ENCODE measurements at places on chromosomes 6 and 20.

- DNase-seq, result no peak
Measured at GRCh38 chr6:75094614-75095200, 111.1 kb downstream of the COL12A1 start.

DNA sequence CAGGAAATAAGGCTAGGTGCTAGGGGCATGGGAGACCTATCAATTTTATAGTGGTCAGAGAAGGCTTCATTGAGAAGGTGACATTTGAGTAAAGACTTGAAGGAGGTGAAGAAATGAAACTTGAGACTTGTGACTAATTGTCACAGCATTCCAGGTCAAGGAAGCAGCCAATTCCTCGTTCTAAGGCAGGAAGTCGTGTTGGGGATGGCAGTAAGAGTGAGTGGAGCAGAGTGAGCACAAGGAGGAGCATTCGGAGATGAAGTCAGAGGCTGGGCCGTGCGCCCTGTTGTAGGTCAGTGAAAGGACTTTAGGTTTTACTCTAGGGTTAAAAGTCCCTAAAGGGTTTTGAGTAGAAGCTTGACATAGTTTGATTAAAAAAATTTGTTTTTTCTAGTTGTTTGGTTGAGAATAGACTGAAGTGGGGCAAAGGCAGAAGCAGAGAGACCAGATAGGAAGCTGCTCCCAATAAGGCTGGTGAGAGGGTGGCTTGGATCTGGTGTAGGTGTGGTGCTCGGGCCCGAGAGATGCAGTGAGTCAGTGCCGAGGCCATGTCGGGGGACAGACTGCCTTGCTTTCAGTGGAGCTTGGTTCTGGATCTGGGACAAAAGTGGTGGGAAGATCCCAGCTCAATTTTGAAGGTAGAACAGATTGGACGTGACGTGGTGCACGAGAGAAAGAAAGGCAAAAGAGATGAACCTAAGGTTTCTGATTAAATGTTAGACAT is 2.6 kb upstream of the RSPH3 start:
- no peak for DNase-seq

GRCh38 chr6:7728855-7729590 is 3.1 kb downstream of the BMP6 start:
- no peak for DNase-seq

GRCh38 chr6:84449220-84449619 is 221.8 kb upstream of the CEP162 start:
- no peak for DNase-seq

DNA sequence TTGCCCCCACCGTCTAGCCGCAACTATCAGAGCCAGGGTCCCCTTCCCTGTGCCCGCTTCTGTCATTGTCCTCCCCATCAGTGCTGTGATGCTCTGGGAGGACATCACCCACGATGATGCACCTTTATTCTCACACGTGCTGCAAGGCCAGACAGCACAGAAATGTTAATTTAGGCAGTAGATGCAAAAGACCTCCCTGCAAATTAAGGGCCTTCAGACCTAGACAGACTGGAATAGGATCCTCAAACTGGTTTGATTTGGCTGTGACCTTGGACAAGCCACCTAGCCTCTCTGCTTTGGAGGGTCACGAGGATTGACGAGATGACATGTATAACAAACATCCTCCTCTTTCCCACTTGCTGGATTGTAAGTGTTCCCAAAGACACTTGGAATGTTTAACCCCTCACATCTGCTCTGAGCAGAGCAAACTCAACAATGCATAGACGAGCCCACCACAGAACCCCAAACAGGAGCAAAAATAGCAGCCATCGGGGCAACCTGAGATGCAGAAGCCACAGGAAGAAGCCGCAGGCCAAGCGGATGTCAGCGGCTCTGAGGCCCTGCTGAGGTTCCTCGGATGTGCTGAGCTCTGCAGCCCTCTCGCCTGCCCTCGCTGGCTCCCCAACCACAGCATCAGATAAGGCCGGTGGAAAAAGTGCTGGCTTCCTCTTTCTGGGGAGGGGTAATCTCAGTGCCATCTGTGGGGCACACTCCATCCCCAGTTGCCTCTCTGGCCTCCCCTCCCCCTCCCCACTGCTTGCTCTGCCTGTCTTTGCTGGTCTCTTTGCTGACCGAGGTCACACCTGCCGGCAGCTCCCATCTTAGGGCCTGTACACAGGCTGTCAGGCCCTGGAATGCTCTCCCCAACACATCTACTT is 35.3 kb downstream of the TOX2 start:
- DNase-seq, result peak; percentile 73

DNA sequence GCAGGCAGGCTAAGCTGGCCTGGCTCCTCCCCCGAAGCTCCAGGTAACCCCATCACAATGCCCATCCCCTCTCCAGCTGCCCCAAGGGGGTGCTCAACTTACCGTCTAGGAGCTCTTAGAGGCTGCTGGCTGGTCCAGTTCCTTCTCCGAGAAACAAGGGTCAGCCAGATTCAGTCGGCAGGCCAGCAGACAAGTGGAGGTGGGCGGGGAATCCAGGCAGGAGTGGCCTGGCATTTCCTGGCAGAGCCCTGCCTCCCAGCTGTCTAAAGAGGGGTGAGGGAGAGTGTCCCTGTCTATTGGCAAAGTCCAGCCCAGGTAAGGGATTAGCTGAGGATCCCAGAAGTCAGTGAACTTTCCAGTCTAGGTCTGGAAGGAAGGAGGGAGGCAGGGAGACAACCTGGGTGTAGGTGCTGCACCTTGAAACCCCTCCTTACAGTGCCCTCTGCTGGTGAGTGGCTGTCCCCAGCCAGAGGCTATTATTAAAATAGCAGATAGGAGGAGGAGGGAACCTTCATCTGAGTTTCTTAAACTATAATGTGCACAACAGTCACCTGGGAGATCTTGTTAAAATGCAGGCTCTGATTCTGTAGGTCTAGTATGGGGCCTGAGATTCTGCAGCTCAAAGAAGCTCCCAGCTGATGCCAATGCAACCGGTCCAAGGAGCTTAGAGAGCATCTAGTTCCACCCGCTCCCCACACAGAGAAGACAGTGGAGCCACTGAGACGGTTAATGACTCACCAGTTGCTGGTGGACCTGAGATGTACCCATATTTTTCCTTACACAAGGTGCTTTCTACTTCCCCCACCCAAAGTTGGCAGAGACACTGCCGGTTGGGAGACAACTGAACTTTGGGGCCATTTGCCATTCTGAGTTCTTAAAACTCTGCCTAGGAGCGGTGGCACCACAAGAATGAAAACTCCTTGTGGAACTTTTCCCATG is at the start of gene UNC5CL:
Gene UNC5CL, minus strand, starts transcription at position 162 of the 939 bp plus-strand sequence. CDS start 4,147 bp downstream, outside the sequence.
- peak; percentile 46 for DNase-seq

DNA sequence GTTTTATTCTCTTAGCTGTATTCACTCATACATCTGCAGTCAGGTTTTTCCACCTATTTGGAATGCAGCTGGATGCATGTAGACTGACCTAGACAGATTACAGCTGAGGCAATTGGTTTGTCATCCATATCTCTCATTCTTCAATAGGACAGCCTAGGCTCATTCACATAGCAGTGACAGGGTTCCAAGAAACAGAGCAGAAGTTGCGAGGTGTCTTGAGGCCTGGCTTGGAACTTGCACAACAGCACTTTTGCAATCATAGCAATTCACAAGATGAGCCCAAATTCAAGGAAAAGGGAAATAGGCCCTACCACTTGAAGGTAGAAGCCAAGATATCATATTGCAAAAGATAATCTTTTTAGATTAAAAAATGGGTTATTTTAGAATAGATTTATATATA is 508.9 kb upstream of the JAG1 start:
- no peak for DNase-seq

GRCh38 chr20:11540558-11540957 is 377.1 kb upstream of the BTBD3 start:
- no peak for DNase-seq

DNA sequence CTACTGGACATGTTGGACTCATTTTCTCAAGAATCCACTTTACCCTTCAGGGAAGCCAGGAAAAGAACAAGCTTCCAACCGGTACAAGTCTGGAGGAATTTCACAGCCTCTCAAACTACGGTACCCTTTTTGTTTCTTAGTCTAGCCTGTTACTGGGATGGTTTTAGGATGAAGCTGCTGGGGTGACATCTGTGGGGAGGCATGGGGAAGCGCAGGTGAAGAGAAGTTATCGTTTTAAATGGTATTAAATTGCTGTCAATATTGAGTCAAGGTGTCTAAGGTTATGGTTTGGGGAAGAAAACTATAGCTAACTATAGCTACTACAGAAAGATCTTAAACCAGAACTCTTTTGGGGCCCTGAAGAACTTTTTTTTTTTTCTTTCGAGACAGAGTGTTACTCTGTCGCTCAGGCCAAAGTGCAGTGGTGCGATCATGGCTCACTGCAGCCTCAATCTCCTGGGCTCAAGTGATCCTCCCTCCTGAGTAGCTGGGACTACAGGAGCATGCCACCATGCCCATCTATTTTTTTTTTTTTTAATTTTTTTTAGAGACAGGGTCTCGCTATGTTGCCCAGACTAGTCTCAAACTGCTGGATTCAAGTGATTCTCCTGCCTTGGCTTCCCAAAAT is 128.7 kb downstream of the RIN2 start:
- no peak for DNase-seq

DNA sequence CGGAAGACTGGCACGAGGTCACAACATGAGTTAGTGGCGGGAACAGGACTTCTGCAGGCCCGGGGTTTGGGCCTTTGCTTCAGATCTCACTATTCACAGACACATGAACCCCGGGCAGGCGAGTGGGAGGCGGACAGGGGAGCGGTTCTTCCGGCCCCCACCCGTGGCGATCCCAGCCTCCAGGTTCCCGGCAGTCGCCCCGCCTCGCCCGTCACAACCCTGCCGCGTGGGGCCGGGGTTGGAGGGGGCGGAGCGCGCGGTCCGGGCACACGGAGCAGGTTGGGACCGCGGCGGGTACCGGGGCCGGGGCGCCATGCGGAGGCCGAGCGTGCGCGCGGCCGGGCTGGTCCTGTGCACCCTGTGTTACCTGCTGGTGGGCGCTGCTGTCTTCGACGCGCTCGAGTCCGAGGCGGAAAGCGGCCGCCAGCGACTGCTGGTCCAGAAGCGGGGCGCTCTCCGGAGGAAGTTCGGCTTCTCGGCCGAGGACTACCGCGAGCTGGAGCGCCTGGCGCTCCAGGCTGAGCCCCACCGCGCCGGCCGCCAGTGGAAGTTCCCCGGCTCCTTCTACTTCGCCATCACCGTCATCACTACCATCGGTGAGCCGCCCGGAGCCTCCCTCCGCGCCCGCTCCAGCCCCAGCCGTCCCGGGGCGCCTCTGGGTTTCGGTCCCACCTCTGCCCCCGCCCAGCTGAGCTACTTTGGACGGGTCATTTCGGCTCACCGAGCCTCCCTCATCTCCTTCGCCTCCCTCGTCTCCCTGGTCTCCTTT is at the start of gene KCNK15:
Gene KCNK15, plus strand, starts transcription at position 268 of the 769 bp plus-strand sequence. Its CDS starts 46 bp downstream, at position 314.
- peak; percentile 22 for DNase-seq

DNA sequence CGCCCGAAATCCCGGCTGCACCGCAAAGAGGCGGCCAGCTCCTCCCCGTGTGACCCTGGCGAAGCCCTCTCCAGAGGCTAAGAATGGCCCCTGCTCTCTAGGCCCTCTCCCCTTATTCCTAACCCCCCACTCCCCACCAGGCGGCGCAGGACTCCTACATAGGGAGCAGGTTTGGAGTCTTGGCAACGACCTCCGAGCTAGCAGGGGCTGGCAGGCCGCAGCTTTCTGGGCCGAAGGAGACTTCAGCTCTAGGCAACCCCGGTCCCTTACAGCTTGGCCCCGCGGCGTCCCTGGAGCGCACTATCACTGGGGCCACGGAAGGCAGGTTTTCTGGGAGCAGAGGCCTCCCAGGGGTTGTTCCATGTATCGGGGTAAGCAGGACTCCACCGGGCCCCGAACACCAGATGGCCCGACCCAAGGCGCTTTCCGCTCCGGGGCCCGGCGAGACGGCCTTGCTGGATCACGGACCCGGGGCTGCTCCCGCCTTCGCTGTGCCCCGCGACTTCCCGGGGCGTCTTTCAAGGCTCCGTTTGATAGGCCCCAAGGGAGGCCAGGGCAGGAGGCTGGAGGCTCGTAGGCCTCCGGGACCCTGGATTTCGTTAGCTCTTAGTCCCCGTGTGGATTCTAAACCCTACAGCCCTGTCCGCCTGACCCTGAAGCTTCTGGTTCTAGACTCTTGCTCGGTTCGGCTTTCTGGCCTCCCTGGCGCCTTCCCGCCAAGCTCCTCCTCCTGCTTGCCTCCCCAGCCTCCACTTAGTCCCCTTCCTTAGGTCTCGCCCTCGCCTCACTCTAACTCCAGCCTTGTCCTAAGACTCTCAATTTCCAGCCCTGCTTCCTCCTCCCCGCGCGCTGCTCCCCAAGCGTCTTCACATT is 1.9 kb downstream of the SLC32A1 start:
- peak; percentile 12 for DNase-seq

DNA sequence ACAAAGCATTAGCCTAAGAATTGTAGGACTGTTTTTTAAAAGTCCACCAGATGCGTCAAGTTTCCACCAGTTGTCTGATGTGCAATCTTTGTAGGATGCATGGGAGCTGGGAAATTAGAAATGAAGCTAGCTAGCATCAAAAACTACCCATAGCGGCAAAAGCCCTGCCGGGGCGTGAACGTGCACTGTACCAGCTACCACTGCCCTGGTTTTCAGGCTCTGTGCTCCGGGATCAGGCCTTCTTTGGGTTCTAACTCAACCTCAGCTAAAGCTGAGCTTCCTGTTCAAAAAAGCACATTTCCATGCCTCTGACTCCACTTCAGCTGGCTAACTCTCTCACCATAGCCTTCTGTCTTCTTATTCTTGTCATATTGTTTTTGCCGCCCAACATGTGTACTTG is 26.9 kb upstream of the FUCA2 start:
- DNase-seq, result no peak

DNA sequence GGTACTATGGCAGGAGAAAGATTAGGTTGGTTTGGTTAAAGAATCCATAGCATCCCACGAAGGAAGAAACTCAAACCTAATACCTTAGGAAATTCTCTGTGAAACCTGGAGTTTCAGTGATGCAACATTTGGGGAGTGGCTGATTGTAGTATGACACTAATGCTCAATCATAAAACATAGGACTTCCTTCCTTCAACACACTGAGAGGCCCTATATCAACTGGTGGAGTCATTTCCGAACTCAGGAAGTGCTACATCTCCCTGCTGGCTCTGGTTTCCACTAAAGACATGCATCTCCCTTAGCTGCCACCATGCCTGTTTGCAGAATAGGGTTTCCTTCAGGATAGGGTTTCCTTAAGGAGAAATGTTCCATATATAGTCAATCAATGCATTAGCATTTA is 5.2 kb upstream of the MANEA start:
- DNase-seq, result no peak

GRCh38 chr20:41510224-41510623 is 108.0 kb downstream of the CHD6 start:
- no peak for DNase-seq

DNA sequence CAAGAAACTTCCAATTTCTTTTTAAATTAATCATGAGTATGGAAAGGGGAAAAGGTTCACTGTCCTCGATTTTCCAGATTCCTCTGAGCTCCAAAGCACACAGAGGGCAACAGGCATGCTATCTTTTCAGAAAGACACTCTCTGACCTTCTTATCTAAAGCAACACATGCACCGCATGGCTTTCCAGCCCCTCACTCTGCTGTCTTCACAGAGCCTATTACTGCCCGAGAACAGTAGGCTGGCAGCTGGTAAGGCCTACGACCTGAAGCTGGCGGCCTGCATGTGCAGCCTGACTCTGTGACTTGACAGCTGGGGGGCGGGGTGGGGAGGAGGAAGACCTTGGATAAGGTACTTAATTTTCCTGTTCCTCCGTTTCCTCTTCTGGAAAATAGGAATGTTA is 86.3 kb downstream of the ELOVL4 start:
- DNase-seq, result no peak

GRCh38 chr6:14288910-14289309 is 171.3 kb downstream of the CD83 start:
- DNase-seq, result no peak
